Tibial nerve (tissue), 4 donors: ENCODE measurements at places on chromosomes 1 and 21.
A peak's percentile ranks its signal among the peaks of the same experiment; 100 is the strongest.

DNA sequence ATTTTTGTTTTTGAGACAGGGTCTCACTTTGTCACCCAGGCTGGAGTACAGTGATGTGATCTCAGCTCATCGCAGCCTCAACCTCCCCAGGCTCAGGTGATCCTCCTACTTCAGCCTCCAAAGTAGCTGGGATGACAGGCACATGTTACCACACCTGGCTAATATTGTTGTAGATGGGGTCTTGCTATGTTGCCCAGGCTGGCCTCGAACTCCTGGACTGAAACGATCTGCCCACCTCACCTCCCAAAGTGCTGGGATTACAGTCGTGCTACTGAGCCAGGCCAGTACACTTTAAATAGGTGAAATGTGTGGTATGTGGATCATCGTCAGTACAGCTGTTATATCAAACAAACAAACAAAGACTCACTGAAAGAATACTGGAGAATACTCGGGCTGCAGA, 35.0 kb upstream of the GPR153 start:
- no peak for DNase-seq

- DNase-seq, result no peak
Measured at GRCh38 chr1:103074224-103074623, 34.1 kb downstream of the COL11A1 start.

DNA sequence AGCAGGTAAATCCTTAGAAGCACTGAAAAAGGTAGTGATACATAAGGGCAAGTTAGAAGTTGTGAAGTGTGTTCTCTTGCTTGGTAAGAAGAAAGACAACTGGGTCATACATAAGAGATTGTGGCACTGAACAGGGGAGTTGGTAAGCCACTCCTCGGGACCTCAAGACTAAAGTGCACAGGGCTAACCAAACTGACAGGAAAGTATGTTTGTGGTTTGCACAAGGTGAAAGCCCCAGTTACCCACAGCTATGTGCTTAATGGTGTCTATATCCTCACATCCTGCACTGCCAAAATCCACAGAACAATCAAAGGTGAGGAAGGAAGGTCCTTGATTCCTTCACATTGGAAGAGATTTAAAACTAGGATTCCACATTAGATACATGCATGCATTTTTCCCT, 276.5 kb downstream of the DNM3 start:
- no peak for DNase-seq

GRCh38 chr1:85975912-85976371, 180.6 kb downstream of the COL24A1 start:
- DNase-seq, result no peak

- DNase-seq, result no peak
Measured at GRCh38 chr1:53616511-53616910, 122.5 kb downstream of the GLIS1 start.

DNA sequence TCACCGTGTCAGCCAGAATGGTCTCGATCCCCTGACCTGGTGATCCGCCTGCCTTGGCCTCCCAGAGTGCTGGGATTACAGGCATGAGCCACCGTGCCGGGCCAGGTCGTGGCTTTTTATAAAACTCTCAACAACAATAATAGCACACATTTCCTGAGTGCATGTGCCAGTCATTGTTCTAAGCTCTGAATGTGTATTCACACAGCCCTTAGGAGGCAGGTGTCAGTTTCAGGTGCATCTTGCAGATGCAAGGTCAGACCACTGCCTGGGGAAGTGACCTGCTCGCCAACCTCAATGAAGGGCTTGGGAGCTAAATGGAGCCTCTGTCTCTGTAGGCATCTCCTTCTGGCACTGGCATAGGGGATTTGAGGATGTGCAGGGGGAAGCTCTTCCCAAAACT, 1.6 kb upstream of the LEFTY2 start:
- DNase-seq, result no peak

GRCh38 chr1:86703696-86704457, 499 bp upstream of the SH3GLB1 start:
- DNase-seq, result peak; percentile 32

- DNase-seq, result no peak
Measured at GRCh38 chr1:172154551-172154950, 265.9 kb upstream of the C1orf105 start.

DNA sequence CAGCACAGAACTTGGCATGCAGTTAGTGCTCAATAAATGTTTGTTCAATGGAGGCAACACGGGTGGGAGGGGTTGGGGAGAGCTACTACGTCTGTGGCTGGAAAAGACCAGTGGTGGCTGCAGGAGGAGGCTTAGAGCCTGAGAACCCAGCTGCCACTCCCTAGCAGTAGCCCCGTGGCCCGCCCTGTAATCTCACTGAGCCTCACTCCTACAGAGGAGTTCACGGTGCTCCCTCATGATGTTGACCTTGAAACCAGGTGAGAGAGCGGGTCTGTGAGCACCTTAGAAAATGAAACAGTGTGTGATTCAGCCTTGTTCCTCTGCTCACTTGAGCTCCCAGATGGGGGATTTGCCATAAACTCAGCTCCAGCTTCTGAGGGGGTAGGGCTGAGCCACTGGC, 299.6 kb downstream of the NPHP4 start:
- DNase-seq, result no peak

- no peak for DNase-seq
Measured at GRCh38 chr1:37560401-37561132, 3.8 kb downstream of the DNALI1 start.

- no peak for DNase-seq
Measured at GRCh38 chr1:229433364-229434004, 410 bp downstream of the ACTA1 start.

- no peak for DNase-seq
Measured at GRCh38 chr21:26939601-26940111, 27.2 kb downstream of the ADAMTS5 start.

DNA sequence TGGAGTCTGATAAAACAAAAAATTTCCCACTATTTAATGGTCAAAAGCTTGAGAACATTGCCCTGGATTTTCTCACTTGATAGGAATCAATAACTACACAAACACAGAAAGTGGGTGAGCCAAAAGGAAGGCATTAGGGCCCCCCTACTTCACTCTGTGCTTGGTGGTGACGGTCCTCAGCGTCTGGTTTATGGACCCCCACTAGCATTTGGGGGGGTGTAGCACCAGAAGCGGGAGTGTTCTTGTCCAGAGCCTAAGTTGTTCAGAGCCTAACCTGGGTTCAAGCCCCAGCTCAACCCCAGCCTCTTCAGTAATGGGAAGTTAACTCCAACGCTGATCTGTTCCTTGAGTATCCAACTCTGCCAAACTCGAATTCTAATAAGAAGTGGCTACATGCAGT, 33.1 kb downstream of the STPG1 start:
- DNase-seq, result no peak
